ENCODE measurements at places on chromosomes 1 and 21. TPM values are rescaled to one million over a fixed set of nuclear protein-coding genes. Genes with fewer than 3 reads are reported as not detected.

GRCh38 chr1:189656628-189657530 is 820.8 kb downstream of the BRINP3 start:
- DNase-seq = no peak

DNA sequence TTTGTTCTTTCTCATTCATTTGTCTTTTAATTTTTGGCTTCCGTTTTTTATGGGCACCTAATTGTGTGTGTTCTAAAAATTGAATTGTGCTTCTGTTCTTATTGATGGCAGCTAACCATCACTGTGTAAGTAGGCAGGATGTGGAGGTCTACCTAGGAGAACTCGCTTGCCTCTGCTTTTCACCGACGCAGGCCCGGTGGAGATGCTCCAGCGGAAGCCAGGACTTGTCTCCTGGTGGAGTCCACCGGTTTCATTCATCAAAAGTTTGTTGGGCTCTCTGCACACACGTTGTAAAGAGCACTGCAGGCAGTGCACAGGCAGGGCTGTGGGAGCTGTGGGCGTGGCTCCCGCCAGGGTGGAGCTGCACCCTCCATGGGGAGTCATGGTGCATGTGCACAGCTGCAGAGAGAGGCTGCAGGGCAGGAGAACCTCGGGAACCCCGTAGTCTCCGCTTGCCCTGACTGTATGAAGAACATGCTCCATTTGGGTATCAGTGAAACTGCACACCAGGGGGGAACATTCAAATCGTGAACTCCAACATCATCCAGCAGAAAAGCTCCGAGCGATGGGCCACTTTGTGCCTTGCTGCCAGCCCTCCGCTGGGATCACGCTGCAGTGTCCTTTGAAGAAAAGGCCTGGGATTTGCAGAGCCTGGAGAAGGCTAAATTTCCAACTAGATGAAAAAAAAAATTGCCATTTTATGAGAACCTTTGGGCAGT is 6.0 kb upstream of the C1orf174 start:
- no peak for DNase-seq

- no peak for DNase-seq
Measured at GRCh38 chr1:215421744-215422143, 145.4 kb upstream of the KCTD3 start.

The PCP4 gene
- 0.64 TPM for total RNA-seq

The CCDC17 gene
- 5.6 TPM for total RNA-seq

The ILDR2 gene
- 1.3 TPM for total RNA-seq

The INSRR gene
- total RNA-seq = not detected

GRCh38 chr1:237671262-237671661 is 219.5 kb downstream of the ZP4 start:
- DNase-seq = no peak

DNA sequence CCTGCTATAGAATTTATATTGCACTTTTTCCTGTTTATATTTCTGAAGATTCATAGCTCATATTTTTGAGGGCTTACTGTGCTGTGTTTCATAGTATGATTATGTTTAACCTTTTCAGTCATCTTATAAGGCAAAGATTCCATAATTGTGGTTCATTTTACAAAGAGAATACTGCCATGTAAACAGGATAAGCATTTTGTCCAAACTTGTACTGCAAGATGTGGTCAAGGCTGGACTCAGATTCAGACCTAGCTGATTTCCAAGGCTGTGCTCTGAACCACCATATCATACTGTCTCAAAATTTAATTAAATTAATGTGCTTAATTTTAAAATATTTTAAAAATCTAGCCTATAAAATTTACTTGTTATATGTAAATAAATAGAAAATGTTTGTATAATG is 31.4 kb downstream of the STXBP3 start:
- no peak for DNase-seq
